Endodermal cell (in vitro differentiated cells): ENCODE measurements at places on chromosomes 16 and 17. TPM values are rescaled to one million over a fixed set of nuclear protein-coding genes. Genes with fewer than 3 reads are reported as not detected.
A peak's percentile ranks its signal among the peaks of the same experiment; 100 is the strongest.

DNA sequence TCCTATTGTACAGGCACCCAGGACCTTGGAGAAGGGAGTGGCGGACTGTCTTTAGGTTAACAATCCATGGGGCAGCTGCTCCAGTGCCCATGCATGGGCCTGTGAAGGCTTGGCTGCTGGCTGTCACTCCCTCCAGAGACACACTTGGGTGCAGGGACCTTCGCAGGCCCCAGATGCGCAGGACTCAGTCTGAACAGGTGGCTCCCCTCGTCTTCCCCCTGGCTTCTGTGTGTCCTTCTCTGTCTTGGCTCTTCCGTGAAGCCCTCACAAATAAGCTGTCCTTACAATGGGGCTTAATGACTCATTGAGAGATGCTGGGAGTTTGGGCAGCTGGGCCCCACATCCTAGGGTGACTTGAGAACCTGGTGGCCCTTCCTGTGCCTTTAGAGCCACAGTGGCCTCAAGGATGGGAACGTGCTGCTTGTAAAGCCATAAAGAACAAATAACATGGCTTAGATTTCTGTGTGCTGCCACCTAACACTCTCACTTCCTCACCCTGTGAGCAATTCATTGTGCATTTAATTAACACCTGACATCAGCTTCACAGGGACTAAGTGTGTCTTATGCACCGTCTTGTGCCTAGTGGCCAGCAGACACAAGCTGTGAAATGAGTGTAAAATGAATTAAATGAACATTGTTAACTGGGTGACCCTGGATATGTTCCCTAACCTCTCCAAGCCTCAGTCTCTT lies 340.7 kb downstream of the SNX29 start:
- H3K4me3 ChIP-seq, result no peak overlapping the region
- peaks cover 43% of the 10 kb centered on the region for H3K4me1 ChIP-seq
- no peaks in the 10 kb centered on the region for H3K36me3 ChIP-seq
- H3K27me3 ChIP-seq, result no peaks in the 10 kb centered on the region
- no peak overlapping the region for H3K27ac ChIP-seq

GRCh38 chr17:83037874-83038165 lies 41.6 kb upstream of the METRNL start:
- H3K36me3 ChIP-seq, result peaks cover 6% of the 10 kb centered on the region
- H3K4me1 ChIP-seq, result no peaks in the 10 kb centered on the region
- H3K27ac ChIP-seq, result peak overlapping the region; percentile 96
- H3K4me3 ChIP-seq, result no peak overlapping the region

- H3K36me3 ChIP-seq, result no peaks in the 10 kb centered on the region
- H3K4me3 ChIP-seq, result no peak overlapping the region
- H3K27me3 ChIP-seq, result peaks cover 6% of the 10 kb centered on the region
- no peaks in the 10 kb centered on the region for H3K4me1 ChIP-seq
- DNase-seq, result peak; percentile 16
- H3K27ac ChIP-seq, result no peak overlapping the region
These were observed 2.1 kb downstream of the CCL4L2 start for GRCh38 chr17:36212966-36213365.

DNA sequence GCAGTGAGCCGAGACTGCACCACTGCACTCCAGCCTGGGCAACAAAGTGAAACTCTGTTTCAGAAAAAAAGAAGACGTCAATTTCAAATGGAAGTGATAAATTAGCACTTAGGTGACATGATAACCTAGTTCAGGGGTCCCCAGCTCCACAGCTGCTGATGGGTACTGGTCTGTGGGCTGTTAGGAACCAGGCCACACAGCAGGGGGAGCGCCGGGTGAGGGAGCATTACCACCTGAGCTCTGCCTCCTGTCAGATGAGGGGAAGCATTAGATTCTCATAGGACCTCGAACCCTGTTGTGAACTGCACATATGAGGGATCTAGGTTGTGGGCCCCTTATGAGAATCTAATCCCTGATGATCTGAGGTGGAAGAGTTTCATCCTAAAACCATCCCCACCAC lies 253.0 kb downstream of the FOXL1 start:
- H3K4me1 ChIP-seq, result no peaks in the 10 kb centered on the region
- H3K27ac ChIP-seq, result no peak overlapping the region
- no peaks in the 10 kb centered on the region for H3K36me3 ChIP-seq
- H3K4me3 ChIP-seq, result no peak overlapping the region
- no peaks in the 10 kb centered on the region for H3K27me3 ChIP-seq

Gene BAHCC1
- 38.8 to 65.9 TPM (median 63.9 TPM) in 3 replicates for total RNA-seq

GRCh38 chr16:13936596-13937081 lies 16.7 kb downstream of the ERCC4 start:
- H3K4me1 ChIP-seq, result peaks cover 3% of the 10 kb centered on the region
- no peak for DNase-seq
- H3K36me3 ChIP-seq, result peaks cover 45% of the 10 kb centered on the region
- no peaks in the 10 kb centered on the region for H3K27me3 ChIP-seq
- H3K27ac ChIP-seq, result no peak overlapping the region

DNA sequence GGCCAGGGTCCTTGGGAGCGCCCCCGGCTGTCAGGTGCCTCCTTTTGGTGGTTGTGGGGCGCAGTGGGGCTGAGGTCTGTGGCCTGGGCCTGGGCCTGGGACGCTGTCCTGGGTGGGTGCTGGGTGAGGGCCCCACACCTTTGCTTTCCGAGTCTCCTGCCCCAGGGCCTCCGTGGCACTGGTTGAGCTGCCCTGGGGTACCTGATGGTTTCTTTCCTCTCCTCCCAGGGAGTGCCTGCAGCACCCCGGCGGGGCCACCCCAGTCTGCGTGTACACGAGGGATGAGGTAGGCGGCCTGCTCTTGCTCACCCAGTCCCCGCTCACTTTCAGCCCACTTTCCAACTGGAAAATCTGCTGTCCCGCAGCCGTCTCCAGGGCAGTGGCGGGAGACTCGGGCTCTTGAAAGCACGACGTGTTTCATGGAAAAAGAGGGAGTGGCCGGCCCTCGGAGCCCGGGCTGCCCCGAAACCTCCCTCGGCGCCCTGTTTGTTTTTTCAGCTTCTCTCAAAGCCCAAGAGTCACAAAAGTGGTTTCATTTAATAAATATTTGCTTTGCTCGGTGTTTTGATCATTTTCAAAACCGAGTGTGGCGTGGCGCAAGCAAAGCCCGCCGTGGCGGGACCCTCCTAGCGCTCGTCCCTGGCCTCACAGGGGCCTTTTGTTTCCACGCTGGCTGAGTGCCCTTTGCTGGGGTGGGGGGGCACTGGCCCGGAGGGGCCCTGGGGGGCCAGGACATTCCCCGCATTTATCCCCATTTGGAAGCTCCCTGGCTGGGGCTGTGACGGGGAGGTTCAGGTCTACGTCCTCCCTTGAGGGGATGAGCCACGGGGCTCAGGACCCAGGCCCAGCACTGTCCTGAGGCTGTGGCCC lies 17.4 kb downstream of the ASPSCR1 start:
- no peaks in the 10 kb centered on the region for H3K36me3 ChIP-seq
- no peaks in the 10 kb centered on the region for H3K27me3 ChIP-seq
- H3K27ac ChIP-seq, result peak overlapping the region; percentile 53
- no peak overlapping the region for H3K4me3 ChIP-seq

GRCh38 chr16:17585449-17586074 lies 114.8 kb upstream of the XYLT1 start:
- no peak overlapping the region for H3K27ac ChIP-seq
- no peak for DNase-seq
- no peaks in the 10 kb centered on the region for H3K4me1 ChIP-seq
- H3K27me3 ChIP-seq, result no peaks in the 10 kb centered on the region

DNA sequence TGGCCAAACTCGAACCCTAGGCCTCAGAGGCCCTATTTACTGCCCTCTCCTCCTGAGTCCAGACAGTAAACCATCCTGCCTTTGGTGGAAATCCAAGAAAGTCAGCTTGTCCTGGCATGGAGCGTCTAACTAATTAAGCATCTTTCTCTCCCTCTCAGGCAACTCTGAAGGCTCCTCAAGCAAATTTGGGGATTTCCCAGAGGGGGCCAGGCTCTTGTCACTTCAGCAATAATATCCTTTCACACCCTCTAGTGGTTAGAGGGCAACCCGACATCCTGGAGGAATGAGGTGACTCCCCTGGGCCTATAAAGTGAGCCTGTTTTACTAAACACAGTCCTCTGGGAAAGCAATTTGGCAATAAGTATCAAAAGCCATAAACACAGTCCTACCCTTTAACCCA lies 60.4 kb downstream of the NOG start:
- no peaks in the 10 kb centered on the region for H3K36me3 ChIP-seq
- no peak overlapping the region for H3K4me3 ChIP-seq
- no peak overlapping the region for H3K27ac ChIP-seq
- peaks cover 24% of the 10 kb centered on the region for H3K27me3 ChIP-seq

- H3K36me3 ChIP-seq, result no peaks in the 10 kb centered on the region
- no peak for DNase-seq
- H3K27ac ChIP-seq, result no peak overlapping the region
- no peaks in the 10 kb centered on the region for H3K4me1 ChIP-seq
- H3K4me3 ChIP-seq, result no peak overlapping the region
- no peaks in the 10 kb centered on the region for H3K27me3 ChIP-seq
These were observed 49.8 kb upstream of the ACSF3 start for GRCh38 chr16:89043636-89044417.

DNA sequence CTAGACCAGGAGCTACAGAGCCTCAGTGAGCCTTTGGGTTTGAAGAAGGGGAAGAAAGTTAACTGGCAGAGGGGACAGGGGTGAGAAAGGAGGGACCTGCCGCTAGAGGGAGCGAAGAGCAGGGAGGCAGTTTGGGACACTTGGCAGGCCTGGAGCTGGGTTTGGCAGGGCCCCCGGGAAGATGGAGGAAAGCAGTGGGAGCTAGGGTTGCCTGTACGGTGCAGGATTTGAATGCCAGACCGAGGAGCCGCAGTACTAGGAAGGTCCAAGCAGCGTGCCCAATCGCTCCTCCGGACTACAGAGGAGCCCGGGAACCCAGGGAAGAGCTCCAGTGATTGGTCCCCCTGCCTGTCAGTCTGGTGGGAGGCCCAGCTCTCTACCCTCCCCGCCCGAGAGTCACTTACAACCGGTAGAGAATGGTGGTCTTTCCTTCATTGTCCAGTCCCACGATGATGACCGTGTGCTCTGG lies 1.3 kb downstream of the ARL5C start:
- peak; percentile 99 for DNase-seq
- H3K4me1 ChIP-seq, result no peaks in the 10 kb centered on the region
- H3K36me3 ChIP-seq, result no peaks in the 10 kb centered on the region
- H3K4me3 ChIP-seq, result peak overlapping the region; percentile 87

- H3K36me3 ChIP-seq, result no peaks in the 10 kb centered on the region
- peaks cover 83% of the 10 kb centered on the region for H3K27me3 ChIP-seq
- H3K4me1 ChIP-seq, result no peaks in the 10 kb centered on the region
- H3K4me3 ChIP-seq, result no peak overlapping the region
- no peak for DNase-seq
- no peak overlapping the region for H3K27ac ChIP-seq
These were observed 332.0 kb downstream of the BCAS3 start for GRCh38 chr17:61009663-61010062.
